ENCODE measurements at places on chromosomes 7 and 10.

GRCh38 chr7:36278620-36279172 lies 111.0 kb upstream of the ANLN start:
- DNase-seq: no peak

DNA sequence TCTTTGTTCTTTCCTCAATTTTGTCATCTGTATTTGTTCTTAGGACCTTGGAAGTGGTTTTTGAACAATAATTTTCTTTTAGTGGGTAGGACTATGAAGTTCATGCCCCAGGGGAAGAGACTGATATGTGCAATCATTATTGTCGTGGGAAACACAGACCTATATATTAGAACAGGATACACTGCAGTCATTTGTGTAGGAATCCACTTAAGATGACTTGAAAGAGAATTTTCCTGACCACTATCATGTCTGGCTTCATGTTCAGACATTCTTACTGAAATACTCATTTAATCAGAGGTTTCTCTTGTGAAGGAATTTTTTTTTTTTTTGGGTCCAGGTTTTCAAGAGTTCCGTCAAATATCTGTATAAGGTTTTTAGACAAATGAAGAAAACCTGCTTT lies 163.6 kb downstream of the SUGCT start:
- DNase-seq: no peak

- no peak for DNase-seq
Measured at GRCh38 chr10:105743343-105744056, 1102.4 kb downstream of the SORCS3 start.

GRCh38 chr7:80623503-80624252 lies 14.8 kb upstream of the CD36 start:
- no peak for DNase-seq

- DNase-seq: no peak
Measured at GRCh38 chr10:43089519-43089918, 12.7 kb downstream of the RET start.

GRCh38 chr10:1964476-1964875 lies 227.2 kb upstream of the ADARB2 start:
- no peak for DNase-seq

DNA sequence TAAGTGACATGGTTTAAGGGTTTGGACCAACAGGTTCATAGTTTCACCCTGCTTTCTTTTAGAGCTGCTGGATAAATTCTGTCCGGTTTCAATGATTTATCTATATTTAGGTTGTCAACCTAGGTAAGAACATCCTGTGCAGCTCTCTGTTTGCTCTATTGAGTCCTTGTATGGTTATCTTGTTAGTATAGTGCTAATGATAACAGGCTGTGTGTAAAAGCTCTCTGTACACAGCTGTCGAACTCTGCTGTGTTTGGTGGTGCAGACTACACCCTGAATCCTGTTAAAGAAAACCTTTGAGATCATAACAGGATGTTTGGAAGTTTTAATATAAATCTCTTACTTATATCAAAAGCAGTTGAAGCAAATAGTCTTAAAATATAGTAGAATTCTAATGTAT lies 219.2 kb downstream of the SDK1 start:
- DNase-seq: peak; percentile 10

DNA sequence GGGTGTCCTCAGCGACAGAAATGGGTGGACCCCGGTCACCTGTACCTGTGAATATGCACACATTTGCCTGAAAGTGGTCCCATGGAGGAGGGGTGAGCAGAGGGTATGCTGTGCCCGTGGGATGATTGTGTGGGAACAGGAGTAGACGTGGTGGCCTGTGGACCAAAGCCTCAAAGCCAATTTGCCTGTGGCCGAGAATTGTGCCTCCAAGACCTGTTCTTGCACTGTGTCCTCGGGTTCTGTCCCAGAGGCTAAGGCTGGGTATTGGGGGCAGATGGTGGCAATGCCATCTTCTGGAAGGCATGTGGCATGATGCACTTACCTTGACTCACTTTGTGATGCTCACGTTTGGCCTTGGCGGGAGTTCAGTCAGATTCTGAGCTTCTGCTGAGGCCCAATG lies 351.0 kb downstream of the TCERG1L start:
- no peak for DNase-seq

GRCh38 chr7:12490107-12490688 lies 80.3 kb upstream of the SCIN start:
- peak; percentile 81 for DNase-seq

DNA sequence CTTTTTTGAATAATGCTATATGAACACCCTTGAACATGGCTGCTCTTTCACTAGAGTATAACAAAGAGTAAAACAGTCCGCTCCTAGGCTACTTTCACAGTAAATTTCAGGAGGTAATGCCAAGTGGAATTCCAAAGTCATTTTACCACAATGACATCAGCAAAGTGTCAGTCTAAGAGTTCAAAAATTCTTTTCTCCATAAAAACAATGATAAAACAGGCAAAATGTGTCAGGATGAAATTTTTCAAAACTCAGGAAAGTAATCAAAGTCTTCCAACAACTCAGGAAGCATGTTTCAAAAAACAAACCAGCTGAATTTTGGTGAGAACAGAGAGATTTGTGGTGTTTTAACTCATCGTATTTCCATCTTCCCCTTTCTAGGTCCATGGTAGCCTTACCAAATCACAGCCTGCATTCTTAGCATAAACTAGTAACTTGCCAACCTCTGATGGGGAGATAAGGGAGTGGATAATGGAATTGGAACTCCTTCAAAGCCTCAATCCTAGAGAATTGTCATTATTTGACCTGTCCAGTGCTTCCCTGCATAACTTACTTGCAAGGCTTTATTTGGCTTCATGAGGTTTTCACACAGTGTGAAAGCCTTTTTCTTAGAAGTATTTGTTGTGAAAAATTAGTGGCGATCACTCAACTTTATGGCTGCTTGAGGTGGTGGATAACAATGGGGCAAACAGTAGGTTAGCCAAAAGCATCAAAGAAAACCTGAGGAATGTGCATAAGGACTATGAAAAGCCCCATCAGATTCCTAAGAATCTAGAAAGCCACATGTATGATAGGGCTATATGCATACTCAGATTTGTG lies 302.7 kb downstream of the HDAC9 start:
- DNase-seq: no peak

- no peak for DNase-seq
Measured at GRCh38 chr7:39540320-39540719, 25.9 kb upstream of the YAE1 start.

DNA sequence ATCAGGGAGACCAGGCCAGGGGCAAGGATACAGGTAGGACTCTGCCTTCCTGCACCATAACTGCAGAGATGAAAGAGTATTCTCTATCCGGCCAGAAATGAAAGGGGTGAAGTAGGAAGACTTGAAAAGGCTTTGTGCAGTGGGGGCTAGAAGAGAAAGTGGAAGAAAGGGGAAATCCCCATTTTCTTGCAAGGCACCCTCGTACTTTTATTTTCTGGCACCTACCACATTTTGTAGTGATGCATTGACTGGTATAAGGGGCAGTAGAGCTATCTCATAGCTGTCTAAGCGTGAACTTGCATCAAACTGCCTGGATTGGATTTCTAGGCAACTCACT lies 752 bp upstream of the CAMK2G start:
- no peak for DNase-seq

DNA sequence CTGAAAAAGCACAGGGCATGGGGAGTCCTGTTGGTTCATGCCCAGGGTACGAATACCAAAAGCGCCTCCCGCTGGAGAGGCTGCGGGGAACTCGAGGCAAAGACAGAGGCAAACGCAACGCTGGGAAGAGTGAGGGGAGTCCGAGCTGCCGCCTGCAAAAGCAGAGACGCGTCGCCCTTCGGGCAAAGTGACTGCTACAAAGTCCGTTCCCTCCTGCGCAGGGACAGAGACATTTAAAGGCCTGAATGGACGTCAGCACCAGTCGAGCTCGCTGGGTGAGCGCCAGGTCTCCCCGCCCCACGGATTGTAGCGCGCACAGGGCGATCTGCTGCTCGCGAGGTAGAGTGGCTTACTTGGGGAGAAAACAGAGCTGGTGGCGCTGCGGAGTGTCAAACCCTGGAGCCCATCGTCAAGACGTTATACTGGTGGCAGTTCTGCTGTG lies 732.8 kb downstream of the ZWINT start:
- DNase-seq: no peak

- no peak for DNase-seq
Measured at GRCh38 chr10:75655791-75656451, 224.5 kb downstream of the LRMDA start.

DNA sequence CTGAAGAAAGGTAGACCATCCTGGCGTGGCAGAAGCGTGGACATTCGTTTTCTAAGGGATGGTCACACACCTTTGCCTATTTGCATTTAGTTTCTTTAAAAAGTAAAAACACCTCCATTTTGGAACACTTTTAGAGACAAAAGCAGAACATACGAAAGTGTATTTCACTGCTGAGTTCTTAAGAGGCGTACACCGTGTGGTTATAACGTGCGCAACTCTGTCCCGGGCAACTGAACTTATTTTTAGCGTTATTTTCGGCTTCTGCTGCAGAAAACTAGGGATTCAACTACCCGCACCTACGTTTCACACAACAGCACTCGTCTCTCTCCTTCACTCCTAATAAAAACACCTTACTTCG lies 557 bp upstream of the LSM8 start:
- DNase-seq: no peak

DNA sequence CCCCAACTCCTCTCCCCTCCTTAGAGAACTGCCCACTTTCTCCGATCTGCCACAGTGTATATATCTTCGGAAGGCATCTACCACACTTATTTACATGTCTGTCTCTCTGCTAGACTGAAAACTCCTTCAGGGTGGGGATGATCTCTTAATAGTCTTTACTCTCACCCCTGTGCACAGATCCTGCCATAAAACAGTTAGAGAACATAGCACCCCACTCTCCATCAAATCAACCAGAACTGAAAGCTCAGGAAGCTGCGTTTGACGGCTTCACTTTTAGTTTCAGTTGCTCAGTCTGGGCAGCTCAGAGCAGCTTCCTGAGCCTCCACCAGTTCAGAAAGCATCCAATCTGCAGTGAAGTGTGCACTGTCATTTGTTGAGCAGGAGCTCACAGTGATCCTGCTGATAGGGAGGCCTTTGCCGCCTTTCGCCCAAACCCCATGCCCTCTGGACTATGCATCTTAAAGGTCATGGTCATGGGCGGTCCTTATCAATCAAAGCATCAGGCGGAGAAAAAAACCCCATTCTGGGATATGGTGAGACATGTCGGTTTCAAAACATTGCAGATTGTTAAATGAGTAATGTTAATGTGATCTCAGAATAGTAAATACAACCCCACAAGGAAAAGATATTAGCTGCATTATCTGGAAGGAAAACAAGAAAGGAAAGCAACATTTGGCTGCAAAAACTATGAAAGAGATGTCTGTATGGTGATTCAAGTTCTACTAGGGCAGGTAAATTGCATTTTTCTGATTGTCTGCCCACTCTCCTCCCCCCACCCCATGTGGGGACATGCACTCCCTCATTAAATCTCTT lies 167.1 kb upstream of the ADO start:
- no peak for DNase-seq

GRCh38 chr7:140417456-140418155 lies 13.7 kb downstream of the RAB19 start:
- peak; percentile 14 for DNase-seq

GRCh38 chr7:29815181-29816105 lies 9.1 kb downstream of the WIPF3 start:
- DNase-seq: no peak

DNA sequence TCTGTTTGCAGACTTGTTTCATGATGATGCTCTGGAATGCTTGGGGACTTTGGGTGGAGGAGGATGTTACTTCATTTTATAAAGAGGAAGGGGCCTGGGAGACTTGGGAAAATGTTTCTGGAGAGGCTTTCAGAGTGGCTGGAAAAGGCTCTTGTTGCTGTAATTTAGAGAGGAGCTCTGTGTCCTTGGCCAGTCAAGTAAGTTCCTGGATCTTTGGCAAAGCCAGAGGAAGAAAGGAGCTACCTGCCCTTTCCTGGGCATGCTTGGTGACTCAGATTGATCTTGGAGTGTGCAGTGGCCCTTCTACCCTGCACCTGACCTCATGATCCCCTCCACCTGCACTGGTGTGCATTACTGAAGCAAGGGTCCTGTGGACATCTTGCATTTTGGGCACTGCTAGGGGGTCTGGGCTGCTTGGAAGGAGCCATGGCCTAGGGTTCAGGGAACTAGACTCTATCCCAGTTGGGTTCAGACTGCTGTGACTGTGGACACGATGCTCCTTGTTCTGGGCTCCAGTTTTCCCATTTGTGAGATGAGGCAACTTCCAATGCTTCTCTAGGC lies 56.1 kb downstream of the ADCYAP1R1 start:
- DNase-seq: no peak

DNA sequence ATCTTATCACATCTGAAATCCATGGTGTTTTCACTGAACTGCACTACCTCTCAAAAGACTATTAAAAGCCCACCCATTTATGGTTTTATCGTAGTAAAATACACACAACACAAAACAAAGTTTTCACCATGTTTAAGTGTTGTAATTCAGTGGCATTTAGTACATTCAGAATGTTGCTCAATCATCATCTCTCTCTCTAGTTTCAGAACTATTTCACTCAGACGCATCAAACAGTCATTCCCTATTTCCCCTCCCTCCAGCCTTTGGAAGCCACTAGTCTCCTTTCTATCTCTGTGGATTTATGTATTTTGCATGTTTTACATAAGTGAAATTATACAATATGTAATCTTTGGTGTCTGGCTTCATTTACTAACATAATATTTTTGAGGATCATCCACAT lies 332.6 kb downstream of the TNS3 start:
- no peak for DNase-seq

DNA sequence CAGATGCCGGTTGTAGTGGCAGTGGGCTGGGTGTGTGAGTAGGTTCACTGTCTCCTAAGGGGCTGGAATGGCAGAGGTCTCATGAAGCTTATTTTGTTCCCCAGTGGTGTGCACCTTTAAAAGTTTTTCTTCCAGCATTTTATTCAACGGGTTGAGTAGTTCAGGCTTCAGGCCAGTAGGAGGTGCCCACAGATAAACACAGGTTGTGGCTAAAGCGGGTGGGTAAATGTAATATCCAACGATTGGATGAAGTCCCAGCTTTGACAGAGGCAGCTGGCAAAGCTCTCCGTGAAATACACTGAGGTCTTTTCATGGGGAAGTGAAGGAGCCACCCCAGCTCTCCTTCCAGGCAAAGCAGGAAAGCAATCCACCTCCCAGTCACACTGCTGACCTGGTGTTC lies 339.8 kb upstream of the LRRTM3 start:
- no peak for DNase-seq

GRCh38 chr10:124706462-124707143 lies 37.6 kb downstream of the FAM53B start:
- no peak for DNase-seq

DNA sequence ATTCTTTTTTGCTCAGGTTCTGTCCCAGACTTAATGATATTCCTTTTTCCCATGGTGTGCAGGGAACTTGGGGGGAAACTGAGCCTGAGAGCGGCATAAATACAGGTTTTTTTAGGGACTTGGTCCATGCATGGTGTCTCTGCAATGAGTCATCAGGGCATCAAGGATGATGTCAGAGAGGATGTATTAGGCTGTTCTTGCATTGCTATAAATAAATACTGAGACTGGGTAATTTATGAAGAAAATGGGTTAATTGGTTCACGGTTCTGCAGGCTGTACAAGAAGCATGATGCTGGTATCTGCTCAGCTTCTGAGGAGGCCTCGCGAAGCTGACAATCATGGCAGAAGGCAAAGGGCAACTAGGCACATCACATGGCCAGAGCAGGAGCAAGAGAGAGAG lies 185.4 kb downstream of the RAB11FIP2 start:
- DNase-seq: no peak
